ENCODE measurements at places on chromosomes 12 and 14.

DNA sequence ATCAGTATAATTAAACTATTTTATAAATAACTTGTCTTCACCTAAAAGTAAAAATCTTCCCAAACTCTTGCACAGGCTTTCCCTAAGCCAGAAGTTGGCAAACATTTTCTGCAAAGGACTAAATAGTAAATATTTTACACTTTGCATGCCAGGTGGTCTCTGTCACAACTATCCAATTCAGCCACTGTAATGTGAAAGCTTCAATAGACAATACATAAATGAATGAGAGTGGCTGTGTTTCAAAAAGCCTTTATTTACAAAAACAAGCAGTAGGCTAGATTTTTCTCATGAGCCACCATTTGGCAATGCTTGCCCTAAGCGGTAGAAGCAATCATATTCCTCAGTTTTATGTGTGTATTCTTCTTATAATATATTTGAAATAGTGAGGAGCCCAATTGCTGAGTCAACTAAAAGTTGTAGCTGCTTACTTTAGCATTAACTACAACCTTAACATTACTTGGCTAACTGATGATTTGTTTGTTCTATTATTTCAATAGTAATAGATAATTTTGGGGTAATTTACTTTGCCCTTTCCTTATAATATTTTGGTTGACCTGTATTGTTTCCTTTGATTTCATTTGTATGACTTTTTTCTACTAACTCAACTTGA lies 236.0 kb upstream of the SYT1 start:
- DNase-seq, result no peak

DNA sequence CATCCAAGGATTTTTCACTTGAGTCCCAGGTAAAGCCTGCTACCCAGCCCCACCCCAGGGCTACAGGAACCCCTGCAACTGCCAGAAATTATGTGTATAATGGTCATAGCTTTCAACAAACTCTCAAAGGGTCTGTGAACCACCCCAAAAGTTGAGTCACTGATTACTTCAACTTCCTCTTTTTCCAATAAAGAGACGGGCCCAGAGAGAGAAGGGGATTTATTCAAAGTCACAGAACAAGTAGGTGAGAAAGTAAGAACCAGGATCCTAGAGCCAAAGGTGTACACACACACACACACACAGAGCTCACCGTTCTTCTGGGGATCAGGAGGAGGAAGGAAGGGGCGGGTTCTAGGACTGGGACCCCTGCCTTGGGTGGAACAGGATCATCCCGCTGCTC lies 4.8 kb upstream of the ITPK1 start:
- DNase-seq, result no peak

GRCh38 chr12:70534466-70534865 lies 102.8 kb downstream of the PTPRB start:
- no peak for DNase-seq

DNA sequence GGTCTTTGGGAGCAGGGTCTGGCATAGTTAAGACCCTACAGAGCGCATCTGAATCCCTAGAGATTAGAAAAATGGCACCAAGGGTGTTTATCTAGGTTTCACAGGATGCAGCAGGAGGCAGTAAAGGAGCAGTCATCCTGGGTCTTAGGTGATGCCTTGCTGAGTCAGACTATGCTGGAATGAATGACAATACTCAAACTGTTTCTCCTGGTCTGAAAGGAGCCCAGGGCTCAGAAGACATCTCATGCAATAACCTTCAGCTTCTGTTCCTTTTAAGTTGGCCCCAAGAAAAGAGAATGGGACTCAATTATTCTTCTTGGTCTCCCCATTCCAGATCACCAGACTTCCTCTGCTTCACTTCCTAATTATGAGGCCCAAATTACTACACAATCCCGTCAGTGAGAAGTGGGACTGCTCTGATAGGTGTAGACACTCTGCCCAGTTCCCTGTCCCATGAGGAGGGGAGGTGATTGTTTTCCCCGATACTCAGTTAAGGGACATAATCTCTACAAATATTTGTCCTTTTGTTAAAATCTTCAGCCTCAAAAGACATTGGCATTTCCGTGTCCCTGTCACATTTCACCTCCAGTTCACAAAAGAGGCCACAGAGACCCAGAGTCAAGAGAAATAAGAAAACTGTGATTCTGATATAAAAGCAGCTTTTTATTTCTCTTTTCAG lies 14.8 kb upstream of the APOF start:
- DNase-seq, result no peak

GRCh38 chr12:59787610-59788009 lies 191.8 kb downstream of the SLC16A7 start:
- DNase-seq, result no peak

DNA sequence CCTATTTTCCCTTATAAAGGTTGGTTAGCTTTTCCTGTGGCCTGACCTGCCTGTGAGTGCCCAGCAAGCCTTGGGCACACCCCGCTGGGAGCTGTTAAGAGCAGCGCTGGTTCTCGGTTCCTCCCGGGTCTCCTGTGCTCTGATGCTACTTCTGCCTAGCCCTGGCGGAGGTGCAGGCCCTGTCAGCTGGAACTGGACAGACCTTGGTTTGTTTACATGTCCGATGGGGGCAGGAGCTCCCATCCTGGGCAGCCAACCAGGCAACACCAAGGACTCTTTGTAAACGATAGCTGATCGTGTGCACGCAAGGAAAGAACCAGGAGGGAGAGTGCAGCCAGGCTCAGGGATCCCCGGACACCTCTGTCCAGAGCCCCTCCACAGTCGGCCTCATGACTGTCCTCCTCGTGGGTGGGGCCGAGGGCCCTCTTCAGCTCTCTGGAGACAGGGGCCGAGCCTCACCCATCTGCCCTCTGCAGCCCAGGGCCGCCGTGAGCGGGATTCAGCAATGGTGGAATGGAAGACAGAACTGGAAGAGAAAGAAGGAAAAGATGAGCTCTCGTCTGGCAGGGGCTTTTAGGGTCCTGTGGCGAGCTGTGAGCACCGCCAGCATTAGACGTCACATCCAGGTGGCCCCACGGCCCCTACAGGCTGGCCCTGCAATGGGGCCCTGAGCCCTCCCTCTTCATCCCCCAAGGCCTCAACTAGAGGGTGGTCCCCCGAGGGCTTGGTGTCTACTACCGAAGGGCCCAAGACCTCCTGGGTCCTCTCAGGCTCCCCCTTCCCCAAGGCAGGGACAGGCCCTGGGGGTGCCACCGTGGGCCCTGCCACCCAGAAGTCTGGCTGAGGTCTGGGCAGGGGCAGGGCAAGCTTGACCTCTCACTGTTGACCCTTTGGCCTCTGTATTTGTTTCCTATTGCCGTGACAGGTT lies 12.3 kb downstream of the TNFAIP2 start:
- no peak for DNase-seq

GRCh38 chr12:15538881-15539280 lies 216.6 kb downstream of the PTPRO start:
- no peak for DNase-seq

DNA sequence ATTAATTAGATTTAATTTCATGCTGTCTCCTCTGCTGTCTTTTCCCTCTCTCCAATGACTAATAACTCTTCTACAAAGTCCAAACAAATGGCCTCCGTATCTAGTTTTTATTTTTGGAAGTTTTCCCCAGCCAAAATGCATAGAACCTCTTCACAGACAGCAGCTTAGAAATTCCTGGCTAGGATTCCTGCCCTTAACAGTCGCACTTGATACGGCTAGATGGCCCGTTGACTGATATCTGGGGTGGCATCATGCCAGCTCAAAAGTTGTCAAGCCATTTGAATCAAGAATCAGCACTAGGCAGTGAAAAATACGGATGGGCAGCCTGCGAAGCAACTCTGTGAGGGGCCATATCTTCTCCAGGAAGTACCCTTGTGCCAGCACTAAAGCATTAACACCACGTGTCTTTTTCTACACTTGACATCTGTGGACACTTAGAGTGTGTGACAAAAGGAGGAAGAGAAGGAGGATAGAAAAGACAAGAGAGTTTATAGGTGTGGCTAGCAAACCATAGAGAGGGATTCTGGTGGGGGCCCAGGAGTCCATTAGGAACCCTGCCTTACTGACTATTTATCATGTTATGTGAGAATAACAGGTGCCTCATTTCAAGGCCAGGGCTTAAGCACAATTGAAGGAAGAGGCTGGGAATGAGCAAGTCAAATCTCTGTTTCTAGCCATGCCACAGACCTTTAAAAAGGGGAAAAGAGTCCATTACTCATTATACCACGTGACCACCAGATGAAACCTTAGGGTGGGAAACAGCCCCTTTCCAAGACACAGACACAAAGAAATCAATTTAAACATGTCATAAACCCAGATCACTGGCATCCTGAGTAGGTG lies 39.2 kb upstream of the KRR1 start:
- no peak for DNase-seq

- no peak for DNase-seq
These were observed 130.3 kb upstream of the FUT8 start for GRCh38 chr14:65281991-65282895.

- DNase-seq, result no peak
These were observed 24.6 kb upstream of the MGP start for GRCh38 chr12:14910090-14910915.

DNA sequence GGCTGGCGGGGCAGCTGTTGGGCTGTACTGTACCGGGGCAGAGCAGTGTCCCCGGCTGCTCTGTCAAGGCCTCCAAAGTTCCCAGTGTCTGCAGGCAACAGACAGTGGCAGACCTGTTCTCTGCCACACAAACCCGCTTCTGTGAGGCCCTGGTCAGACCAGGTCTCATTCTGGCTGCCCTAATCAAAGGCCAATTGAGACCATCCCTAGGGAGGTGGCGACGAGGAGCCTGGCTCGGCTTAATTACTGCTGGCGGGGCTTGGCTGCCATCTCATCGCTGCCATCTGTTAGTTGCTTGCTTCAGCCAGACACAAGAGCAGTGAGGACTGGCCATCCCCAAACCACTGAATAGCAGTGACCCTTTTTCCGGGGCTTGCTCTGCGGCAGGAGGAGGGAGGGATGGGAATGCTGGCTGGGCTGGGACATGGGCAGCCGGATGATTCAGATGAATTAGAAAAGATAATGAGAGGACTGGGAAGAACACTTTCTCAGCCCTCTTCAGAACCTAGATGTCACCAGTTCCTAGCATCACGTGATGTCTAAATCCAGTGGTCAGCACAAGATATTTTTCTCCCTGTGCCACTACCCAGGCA lies 24.5 kb downstream of the ERG28 start:
- no peak for DNase-seq

DNA sequence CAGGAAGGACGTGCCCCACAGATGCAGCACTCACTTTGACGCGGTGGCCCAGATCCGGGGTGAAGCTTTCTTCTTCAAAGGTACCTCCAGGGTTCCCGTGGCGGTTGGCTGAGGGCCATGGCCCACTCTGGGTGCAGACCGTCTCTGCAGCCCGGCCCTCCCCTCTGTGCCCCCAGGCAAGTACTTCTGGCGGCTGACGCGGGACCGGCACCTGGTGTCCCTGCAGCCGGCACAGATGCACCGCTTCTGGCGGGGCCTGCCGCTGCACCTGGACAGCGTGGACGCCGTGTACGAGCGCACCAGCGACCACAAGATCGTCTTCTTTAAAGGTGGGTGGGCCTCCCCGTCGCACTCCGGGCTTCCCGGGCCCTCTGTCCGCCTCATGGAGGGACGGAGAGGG lies 16.9 kb downstream of the MMP17 start:
- DNase-seq, result no peak

DNA sequence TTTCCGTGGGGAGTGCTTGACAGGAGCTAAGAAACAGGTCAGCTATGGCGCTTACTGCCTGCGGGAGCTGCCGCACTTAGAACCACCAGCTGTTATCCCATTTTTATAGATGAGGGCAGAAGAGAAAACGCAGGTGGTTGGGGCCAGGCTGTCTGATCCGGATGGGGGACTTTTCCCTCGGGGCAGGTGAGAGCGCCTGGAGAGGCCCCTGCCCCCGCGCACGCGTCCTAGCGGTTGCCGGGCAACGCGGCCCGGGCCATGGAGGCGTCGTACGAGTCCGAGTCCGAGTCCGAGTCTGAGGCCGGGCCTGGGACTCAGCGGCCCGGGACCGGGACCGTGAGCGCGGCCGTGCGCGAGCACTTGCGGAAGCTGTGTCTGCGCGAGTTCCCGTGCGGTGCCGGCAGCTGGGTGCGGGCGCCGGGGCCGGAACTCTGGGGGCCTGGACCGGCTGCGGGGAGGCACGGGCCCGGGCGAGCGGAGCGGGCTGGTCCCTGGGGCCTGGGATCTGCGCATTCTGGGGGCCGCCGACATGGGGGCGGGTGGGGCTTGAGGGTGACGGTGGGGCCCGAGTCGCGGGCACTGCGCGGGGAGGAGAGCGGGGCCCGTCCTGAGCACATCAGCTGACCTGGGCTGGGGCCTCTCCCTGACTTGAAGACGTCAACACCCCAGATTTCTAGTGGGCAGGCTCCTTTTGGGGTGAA lies at the start of gene LRRC43:
Gene LRRC43, plus strand, starts transcription at position 237 of the 701 bp plus-strand sequence. Its CDS starts 22 bp downstream, at position 259.
- no peak for DNase-seq

- DNase-seq, result no peak
These were observed 264.2 kb downstream of the TMEM132C start for GRCh38 chr12:128531170-128531569.

- no peak for DNase-seq
These were observed 140.7 kb upstream of the PRICKLE1 start for GRCh38 chr12:42730291-42730690.

DNA sequence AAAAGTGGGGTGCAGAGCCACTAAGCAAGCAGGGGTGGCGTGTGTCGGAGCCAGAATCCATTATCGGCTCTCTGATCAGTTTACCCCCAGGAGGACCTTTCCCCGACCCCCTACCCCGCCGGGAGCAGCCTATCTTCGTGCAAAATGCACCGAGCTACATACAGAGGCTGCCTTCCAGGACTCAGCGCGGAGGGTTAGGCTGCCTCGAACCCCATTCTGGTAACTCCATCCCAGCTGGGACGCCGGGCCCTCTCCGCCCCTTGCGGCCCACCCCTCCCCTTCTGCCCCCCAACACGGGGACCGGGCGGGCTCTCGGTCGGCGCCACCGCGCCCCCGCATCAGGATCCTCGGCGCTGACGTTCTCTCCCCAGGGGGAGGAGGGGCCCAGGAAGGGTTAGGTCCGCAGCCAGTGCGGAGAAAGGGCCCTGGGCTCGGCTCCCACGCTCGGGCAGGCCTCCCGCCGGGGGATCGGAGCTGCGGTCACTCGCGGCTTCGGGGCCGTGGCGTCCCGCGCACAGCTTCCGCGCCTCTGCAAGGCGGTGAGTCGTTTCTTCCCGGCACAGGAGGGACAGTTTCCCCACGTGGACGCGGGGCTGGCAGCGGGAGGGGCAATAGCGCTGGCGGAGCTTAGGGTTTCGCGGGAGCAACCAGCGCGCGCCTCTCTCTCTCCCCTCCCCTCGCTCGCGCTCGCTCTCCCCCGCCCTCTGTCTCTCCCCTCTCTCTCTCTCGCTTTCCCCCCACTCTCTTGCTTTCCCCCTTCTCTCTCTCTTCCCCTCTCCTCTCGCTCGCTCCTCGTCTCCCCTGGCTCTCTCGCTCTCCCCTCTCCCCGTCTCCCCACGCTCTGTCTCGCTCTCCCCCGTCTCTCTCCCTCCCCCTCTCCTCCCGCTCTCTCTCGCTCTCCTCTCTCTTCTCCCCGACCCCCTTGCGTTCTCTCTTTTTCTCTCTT lies 12.5 kb upstream of the MAP3K9 start:
- DNase-seq, result no peak

DNA sequence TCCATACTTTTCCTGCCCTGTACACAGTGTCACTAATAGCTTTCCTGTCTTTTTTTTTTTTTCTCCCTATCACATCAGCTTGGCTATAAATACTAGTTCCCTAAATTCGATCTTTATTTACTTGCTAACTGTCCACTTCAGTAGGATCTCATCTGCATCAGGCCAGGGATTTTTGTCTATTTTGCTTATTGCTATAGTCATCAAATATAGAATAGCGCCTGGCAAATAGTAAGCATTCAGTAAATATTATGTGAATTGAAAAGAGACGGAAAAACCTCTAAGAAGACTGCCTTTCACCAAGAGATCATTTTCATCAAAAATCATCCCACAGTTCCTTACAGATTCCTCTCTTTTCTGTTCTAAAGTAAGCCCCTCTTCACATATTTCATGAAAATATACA lies 429.1 kb downstream of the FLRT2 start:
- no peak for DNase-seq
